Mesothelial cell of epicardium (in vitro differentiated cells): ENCODE measurements at places on chromosomes 1 and 21.

- no peak for DNase-seq
Measured at GRCh38 chr1:30325999-30326398, 397.4 kb downstream of the MATN1 start.

DNA sequence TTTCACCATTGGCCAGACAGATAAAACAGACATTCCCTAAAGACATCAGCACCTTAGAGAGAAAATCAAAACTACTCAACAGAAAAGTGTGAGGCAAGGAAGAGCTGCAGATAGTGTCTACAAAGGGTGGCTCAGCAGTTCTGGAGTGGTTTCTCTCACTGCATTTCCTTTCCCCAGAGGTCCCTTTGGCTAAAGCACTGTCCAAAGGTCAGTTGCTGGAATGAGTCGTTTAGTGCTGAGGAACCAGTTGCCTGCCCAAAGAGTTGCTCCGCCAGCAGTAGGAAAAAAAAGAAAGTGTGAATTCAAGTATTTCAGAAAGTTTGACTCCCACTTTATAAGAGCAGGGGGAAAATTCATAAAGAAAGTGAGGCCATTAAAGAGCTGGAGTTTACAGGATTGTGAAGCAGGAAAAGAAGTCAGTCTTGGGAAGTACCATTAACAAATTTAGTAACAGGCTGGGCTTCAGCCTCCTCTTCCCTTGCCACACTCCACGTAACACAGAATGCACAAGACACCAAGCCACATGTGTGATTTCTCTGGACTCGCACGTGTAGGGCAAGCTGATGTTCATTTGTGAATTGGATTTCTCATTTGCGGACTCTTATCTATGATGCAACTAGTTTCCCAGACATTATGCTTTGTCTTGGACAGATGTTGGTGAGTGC is 122.2 kb downstream of the RUNX1 start:
- no peak for DNase-seq

DNA sequence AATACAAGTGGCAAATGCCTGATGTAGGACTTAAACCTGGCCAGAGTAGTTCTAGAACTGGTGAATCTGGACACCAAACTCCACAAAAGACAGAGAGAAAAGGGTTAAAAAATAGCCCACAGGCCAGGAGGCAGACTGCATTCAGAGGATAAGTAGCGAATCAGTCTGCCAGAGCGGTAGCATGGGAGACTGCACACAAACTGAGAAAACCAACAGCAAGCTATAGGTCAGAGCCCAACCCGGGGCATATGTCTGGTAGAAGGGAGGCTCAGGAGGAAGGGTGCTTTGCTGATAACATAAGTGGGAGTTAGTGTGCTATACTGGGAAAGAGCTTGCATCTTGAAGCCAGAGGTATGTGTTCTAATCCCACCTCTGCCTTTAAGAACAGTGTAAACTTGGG is 4.0 kb downstream of the LRRC53 start:
- DNase-seq = no peak

DNA sequence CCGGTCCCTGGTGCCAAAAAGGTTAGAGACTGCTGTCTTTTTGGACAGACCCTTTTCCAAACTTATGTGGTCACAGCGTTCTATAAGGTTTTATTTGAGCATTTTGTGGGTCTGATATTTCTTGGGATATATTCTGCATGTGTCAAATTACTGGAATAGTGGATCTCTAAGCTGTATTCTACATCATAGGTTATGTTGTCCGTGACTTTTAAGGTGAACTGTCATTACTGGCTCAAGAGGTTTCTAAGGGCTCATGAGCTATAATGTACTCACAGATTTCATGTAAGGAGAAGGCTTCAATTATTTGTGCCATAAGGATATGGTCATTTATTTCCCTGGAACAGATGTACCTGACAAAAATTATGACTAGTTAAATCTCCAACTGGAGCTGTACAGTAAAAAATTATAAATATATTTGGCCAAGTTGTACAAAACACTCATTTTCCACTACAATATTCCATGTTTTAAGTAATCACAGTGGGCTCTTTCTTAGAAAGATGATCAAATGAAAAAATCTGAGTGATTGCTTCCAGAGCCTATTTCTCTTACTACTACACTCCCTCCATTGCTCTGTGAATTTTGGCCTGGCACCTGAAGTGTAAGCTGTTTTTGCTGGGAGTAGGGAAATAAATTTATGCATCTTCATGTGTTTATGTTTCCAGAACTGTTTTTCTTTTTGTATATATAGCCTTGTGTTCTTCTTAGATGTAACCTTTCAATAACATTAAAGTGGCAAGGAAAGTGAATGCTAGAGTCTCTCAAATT is 538.1 kb upstream of the ZRANB2 start:
- DNase-seq = no peak
